ENCODE measurements at places on chromosomes 3 and 15.

DNA sequence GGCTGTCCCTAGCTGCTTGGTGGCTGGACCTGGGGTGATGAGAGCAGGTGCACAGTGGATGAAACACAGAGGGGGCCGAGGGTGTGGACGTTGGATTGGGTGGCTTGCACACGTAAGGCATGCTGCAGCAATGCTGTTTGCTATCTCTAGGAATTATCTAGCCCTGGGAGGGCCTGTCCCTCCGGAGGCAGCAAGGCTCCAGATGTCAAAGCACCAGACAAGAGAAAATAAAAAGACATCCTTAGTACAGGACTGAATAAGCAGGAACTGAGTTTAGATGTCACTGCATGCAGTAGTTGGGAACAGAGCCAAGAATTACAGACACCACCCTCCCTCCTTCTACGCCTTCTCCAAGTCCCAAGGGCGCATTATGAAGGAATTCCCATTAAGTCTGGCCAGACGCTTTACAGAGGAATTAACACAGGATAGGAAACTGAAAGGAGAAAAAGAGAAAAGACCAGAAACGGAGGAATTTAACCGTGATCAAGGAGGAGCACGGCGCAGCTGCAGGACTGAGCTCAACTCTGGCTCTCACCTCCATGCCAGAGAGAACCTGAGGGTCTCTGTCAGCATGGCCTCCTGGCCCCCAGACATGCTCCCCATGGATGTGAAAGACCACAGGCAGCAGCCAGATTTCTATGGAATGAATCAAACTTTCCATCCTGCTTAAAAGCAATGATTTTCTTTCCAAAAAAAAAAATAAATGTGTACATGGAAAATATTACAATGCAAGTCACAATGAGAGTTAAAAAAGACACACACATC, 13.8 kb downstream of the ATP10A start:
- peaks cover 29% of the 10 kb centered on the region for H3K4me1 ChIP-seq
- H3K4me3 ChIP-seq, result no peak overlapping the region
- H3K27ac ChIP-seq, result peak overlapping the region; percentile 65
- no peaks in the 10 kb centered on the region for H3K36me3 ChIP-seq

DNA sequence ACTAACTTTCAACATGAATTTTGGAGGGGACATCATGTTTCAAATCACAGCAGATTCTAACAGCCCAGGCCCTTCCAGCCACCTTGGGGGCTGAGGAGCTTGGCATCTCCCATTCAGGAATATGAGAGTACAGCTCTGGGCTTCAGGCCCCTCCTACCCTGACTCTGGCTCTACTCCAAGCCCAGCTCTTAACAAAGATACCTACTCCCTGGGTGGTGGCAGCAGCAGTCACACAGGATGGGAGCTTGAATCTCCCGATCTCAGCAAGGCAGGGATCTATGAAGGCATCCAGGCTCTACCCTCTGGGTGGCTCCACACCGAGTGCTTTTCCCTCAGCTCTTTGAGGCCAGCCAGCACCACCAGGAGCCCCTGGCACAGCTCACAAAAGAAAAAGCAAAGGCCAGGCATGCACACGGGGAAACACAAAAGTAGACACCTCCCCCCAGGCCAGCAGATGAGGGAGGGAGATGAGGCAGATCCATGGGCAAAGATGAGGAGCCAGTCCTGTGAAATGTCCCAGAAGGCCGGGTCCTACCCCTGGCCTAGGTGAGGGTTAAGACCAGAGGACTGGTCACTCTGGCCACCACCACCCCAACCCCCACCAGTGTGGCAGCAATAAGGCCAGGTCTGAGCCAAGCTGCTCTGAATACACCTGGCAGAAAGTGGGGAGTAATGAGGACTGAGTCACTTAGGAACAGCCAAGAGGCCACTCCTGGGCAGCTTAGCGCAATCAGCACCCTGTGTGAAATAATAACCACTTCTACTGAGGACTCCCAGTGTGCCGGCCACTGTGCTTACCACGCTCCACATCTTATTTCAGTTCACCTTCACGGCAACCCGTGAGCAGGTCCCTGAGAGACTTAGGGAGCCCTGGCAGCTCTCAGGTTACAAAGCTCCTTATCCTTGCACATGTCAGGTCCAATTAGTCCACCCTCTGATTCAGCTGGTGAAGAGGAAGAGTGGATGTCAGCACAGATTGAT, 24.3 kb downstream of the PLA2G4F start:
- DNase-seq, result peak; percentile 53
- H3K4me1 ChIP-seq, result peaks cover 5% of the 10 kb centered on the region
- no peak overlapping the region for H3K27ac ChIP-seq

DNA sequence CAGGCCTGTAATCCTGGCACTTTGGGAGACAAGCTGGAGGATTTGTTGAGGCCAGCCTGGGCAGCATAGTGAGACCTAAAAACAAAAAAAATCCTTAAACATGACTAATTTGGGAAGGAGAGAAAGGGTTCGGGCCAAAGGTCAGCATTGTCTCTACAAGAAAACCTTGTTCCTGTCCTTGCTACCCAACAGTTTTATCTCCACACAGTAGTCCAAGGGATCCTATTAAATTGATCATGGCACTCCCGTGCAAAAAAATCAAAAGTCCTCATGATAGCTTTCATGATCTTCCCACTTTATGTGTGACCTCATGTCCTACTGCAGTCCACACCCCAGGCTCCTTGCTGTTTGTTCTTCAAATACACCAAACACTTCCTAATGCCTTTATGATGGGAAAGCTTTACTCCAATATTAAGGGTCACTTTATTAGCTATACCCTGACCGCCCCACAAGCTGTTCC, 4.2 kb downstream of the RPL15 start:
- no peak overlapping the region for H3K27ac ChIP-seq
- peaks cover 26% of the 10 kb centered on the region for H3K36me3 ChIP-seq
- peaks cover 5% of the 10 kb centered on the region for H3K4me1 ChIP-seq
- no peak for DNase-seq
- H3K4me3 ChIP-seq, result no peak overlapping the region
- H3K27me3 ChIP-seq, result no peaks in the 10 kb centered on the region

GRCh38 chr15:60424006-60424405, 26.2 kb upstream of the ANXA2 start:
- no peak for DNase-seq
- no peaks in the 10 kb centered on the region for H3K4me1 ChIP-seq
- H3K36me3 ChIP-seq, result peaks cover 3% of the 10 kb centered on the region
- H3K27ac ChIP-seq, result peak overlapping the region; percentile 70

GRCh38 chr15:68278345-68278594, 725 bp downstream of the FEM1B start:
- H3K27me3 ChIP-seq, result no peaks in the 10 kb centered on the region
- H3K36me3 ChIP-seq, result no peaks in the 10 kb centered on the region
- DNase-seq, result peak; percentile 84
- H3K4me3 ChIP-seq, result peak overlapping the region; percentile 92

GRCh38 chr3:31695280-31696008, 162.7 kb downstream of the STT3B start:
- H3K27ac ChIP-seq, result no peak overlapping the region
- H3K4me3 ChIP-seq, result no peak overlapping the region
- no peak for DNase-seq

DNA sequence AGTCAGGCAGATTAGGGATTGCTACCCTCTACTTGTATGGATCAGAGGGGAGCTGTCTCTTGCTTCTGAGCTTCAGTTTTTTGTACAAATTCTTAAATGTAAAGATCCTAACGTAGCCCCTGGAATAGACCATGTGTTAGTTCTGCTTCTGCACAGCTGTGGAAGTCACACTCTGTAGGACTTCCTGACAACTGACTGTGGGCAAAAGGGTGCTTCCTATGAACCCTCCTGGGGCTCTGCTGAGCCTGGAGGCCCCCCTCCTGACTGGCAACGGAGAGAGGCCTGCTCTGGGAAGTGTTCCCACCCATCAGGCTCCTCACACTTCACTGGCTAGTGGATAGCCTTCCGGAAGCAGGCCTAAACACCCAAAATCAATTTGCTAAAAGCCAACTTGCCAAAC, 131.0 kb downstream of the RPLP1 start:
- H3K4me1 ChIP-seq, result peaks cover 6% of the 10 kb centered on the region
- H3K27me3 ChIP-seq, result peaks cover 2% of the 10 kb centered on the region
- no peak overlapping the region for H3K27ac ChIP-seq
- no peak overlapping the region for H3K4me3 ChIP-seq
- H3K36me3 ChIP-seq, result no peaks in the 10 kb centered on the region

DNA sequence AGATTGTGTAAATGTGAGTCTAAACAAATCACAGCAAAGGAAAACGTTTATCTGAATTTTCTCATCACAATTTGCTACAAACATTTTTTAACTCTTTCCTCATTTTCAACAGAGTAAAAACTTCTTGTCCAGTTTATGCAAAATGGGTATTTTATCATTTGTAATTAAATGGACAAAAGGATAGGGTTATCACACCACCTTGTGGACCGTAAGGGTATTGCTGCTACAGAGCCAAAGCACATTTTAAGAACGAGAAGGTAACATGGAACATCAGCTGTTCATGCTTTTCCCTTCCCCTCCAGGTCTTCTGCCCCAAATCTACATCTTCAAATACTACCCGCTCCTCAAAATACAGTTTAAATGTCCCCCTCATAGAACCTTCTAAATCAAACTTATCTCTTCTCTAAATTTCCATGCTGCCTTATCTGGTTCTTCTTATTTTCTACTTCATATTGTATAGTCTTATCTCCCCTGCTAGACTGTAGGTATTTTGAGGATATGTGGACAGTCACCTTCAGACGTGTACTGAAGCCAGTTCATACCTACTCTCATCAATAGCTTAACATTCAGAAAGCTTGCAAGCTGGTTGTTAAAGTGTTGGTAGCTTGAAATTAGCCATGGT, 12.8 kb upstream of the SETMAR start:
- H3K27me3 ChIP-seq, result no peaks in the 10 kb centered on the region
- no peak overlapping the region for H3K4me3 ChIP-seq
- no peak for DNase-seq

DNA sequence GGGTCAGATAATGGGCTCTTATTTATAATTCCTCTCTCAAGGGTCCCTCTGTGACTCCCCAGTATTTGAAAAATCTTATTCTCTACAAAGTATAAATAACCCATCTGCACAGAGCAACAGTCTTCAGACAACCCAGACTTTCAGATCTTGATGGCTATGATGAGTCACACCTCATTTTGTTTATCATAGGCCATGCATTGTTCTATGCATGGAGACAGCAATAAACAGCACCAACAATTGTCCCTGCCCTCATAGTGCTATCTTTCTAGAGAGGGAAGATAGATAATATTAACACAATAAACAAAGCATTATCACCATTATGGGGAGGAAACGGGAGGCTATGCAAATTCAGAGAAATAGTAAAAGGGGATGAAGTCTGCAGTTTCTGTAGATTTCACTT, 13.4 kb downstream of the FHIT start:
- no peak for DNase-seq
- H3K27ac ChIP-seq, result no peak overlapping the region
- H3K27me3 ChIP-seq, result no peaks in the 10 kb centered on the region

DNA sequence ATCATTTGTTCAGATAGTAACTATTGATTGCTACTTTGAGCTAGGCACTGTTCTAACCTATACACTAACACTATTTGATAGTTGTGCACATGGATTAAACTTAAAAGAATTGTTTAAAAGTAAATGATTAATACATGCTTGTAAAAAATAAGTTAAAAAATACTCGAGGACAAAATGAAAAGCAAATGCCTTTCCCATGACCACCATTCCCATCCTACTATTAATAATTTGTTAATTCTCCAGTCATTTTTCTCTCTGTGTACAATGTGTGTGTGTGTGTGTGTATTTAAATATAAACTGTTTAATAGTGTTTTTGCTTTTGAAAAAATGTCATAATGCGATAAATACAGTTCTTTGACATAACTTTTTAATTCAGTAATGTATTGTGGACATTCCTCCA, 78.7 kb upstream of the KCNMB2 start:
- H3K4me1 ChIP-seq, result no peaks in the 10 kb centered on the region
- H3K27me3 ChIP-seq, result no peaks in the 10 kb centered on the region
- H3K27ac ChIP-seq, result no peak overlapping the region
- no peak overlapping the region for H3K4me3 ChIP-seq
- DNase-seq, result no peak

DNA sequence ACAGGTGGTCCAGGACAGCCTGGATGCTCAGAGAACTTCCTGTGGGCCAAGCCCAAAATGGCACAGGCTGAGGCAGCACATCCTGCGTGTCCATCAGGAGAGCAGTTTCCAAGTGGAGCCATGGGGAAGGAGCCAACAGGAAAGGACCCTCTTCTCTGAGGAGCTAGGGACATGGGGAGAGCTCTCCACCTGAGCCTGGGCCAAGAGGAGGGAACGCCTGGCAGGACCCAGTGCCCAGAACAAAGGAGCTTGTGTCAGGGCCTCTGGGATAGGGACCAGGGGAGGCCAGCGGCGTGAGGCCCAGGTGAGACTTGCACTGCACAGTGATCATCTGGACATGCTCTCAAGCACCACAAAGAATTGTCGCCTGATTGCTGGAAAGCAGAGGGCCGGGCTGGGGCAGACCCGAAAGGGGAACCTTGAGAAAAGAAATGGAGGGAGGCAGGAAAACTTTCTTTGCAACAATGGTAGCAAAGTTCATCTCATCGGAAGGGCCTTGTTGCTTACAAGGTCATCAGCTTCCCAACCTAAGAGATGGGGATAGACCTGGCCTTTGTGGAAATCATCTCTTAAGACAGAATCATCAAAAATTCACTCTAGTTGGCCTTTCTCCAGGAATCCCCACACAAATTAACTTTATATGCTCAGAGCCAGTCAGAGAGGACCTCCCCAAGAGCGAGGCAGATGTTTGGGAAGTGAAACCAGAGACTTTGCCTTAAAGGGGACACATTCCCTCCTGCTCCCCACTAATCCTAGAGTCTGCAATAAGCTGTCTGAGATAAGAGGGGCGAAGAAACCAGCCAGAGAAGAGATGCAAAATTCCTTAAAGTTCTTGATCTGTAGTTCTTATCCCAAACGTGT, 47.7 kb upstream of the HES1 start:
- no peak overlapping the region for H3K27ac ChIP-seq
- H3K4me1 ChIP-seq, result peaks cover 29% of the 10 kb centered on the region
- no peak overlapping the region for H3K4me3 ChIP-seq
- no peak for DNase-seq
- H3K27me3 ChIP-seq, result peaks cover 15% of the 10 kb centered on the region
- H3K36me3 ChIP-seq, result no peaks in the 10 kb centered on the region

GRCh38 chr15:97791824-97792792, 168.4 kb upstream of the ARRDC4 start:
- H3K36me3 ChIP-seq, result no peaks in the 10 kb centered on the region
- H3K27ac ChIP-seq, result no peak overlapping the region
- DNase-seq, result no peak
- no peaks in the 10 kb centered on the region for H3K4me1 ChIP-seq

DNA sequence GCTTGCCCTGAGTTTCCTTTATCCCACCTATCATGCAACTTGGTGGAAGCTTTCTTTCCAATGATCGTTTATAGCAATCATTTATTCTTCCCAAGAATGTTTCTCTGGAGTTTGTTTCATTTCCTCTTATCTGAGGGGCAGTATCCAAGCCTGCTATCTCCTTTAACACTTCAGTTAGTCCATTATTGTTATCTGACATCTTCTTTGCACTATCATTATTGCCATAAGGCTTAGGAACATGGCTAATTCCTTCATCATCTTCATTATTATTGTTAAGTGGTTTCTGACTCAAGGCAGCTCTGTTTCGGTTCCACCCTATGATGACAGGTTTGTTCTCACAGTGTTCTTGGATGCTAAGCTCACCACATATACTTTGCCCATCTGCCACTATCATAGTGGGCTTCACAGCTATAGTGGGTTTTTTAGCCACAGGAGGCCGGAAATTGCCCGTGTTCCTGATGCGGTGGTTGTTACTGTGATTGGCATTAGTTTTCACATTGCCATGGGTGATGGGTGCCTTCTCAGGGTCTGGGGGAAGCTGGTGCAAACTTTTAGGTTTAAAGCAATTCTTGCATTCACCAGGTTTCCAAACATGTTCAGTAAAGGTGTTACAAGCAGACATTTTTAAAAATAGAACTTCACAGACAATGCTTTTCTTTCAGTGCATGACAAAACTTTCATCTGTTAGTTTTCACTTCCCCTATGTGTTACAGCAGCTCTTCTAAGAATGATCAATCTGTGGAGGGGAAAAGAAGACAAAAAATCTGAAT, 110.6 kb upstream of the TSPAN3 start:
- no peaks in the 10 kb centered on the region for H3K27me3 ChIP-seq
- no peak for DNase-seq
- peaks cover 8% of the 10 kb centered on the region for H3K36me3 ChIP-seq
- H3K27ac ChIP-seq, result no peak overlapping the region
